CD4-positive, alpha-beta T cell treated with Interleukin-21 for 1 hour (primary cell): ENCODE measurements at places on chromosomes 7 and 10.

DNA sequence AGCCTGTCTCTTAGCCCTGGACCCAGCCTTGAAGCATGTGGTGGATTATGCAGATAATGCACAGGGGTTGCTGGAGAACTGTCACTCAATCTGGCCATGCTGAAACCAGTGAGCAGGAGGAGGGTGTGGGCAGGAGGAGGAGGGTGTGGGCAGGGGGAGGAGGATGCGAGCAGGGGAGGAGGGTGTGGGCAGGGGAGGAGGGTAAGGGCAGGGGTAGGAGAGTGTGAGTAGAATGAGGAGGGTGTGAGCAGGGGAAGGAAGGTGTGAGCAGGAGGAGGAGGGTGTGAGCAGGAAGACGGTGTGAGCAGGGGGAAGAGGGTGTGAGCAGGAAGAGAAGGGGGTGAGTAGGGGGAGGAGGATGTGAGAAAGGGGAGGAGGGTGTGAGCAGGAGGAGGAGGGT, 18.8 kb downstream of the CAMK2B start:
- no peak for DNase-seq

DNA sequence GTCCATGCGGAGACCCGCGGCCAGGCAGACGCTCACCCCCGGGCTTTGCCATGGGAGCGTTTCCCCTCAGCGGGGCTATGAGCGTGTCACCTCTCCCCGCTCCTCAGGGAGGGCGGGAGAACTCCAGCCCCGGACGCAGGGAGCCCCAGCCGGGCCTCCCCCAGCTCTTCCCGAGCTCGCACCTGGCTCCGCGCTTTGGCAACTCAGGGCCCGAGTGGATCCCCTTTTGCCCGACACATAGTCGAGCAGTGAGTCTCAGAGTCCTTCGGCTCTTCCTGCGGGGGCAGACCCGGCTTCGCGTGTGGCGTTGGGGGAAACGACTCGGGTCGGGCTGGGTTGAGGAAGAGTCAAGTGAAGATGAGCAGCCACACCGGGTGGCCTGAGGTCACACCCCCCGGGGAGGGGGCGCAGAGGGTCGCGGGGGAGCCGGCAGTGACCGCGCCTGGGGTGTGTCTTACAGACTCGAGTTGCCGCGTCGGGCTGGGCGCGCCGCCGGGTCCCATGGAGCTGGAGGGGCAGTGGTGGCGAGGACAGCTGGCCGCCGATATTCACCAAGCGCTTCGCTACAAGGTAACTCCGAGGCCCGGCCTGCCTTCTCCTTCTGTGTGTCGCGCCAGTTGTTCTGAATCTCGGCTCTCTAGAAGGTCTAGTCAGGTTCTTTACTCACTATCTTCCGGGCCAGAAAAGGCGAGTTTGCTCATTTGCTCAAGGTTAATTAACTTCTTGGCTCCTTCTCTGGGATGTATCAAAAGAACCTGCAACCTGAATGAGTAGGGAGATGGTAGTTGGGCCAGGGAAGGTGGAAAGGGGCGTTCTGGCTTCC, 721 bp downstream of the CCNJ start:
- DNase-seq = peak; percentile 31

DNA sequence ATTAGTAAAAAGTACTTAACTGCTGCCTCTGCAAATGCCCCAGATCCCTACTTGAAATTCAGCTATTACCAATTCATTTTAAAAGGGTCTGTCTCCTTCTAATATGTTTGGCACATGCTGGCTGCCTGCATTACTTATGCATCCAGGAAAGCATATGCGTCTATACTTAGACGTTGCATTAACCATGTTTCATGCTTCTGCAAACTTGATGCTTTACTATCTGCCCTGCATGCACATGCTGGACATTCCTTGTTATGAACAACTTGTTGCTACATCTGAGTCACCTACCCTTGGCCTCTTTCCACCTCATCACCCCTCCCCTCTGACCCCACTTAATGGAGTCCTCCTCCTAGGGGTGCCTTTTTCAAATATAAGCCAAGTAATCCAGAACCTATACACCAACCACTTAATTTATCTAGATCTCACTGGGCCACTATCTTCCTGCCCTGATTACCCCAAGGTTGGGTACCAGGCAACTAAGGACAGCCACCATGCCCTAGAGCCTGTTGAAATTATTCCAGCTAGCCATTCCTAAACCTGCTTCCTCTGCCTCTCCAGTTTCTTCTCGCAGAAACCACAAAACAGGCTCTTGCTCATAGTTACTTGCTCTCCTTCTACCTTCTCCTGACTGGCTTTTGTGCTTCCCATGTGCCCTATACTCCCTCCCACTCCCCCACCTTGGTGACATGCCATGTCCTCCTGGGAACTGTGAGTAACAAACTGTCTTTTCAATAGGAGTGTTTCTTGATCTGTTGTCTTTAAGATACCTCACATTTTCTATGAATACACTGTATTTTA, 1187.9 kb downstream of the REEP3 start:
- no peak for DNase-seq

DNA sequence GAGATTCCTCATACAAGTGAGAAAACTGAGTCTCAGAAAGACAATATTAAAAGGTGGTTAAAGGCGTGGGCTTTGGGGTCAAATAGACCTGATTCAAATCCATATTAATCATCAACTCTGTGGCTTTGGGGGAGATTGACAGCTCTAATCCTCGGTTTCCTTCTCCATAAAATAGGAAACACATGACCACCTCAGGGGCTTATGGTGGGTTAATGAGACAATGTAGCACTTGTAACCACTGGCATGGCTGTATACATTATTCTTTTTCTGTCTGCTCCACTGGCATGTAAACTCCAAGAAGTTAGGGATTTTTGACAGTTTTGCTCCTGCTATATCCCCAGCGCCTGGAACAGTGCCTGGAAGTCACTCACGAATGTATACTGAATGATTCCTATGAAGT, 120.8 kb upstream of the GAD2 start:
- no peak for DNase-seq

- DNase-seq = no peak
Observed at GRCh38 chr7:76050545-76050944, 2.6 kb downstream of the MDH2 start.

DNA sequence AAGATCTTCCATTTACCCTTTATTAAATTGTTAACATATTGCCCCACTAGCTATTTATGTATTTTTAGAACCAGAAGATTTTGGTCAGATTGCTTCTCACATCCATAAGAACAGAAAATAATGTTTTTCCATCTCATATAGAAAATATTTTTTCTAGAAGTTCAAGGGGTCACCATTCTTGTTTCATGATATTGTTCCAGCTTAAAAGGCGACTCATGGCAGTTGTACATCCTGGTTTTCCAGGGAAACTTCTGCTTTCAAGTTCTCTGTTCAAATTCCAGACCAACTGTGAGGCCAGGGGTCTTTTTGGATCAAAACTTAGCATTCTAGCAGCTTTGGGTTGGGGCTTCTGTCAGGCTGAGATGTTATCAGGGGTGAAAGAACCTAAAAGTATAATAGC, 84.4 kb downstream of the LRRC4 start:
- DNase-seq = no peak

DNA sequence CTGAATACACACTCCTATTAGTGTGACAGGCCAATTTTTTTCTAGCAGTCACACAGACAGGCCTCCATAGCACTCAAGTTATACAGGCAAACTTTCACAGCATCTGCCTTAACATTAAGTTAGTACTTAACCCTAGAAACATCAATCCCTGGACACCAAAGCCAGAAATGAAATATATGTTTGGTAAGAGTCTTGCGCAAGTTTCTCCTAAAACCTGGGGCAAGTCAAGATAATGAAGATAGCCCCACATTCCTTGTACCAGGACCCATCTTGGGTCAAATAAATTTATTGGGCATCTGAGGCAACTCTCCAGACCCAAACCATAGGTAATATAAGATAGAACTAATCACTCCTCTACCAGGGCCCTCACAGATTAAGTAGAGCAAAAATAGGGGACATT, 70.8 kb upstream of the ZNF92 start:
- DNase-seq = no peak

- DNase-seq = no peak
Observed at GRCh38 chr10:99548041-99548530, 15.3 kb downstream of the NKX2-3 start.

GRCh38 chr10:14601872-14602725, 172.6 kb downstream of the FAM107B start:
- peak; percentile 77 for DNase-seq

GRCh38 chr7:121039510-121039822, 51.0 kb downstream of the CPED1 start:
- no peak for DNase-seq

GRCh38 chr7:73613954-73614735, 10.2 kb downstream of the MLXIPL start:
- DNase-seq = no peak

GRCh38 chr10:48429309-48429708, 122.8 kb downstream of the MAPK8 start:
- DNase-seq = no peak

DNA sequence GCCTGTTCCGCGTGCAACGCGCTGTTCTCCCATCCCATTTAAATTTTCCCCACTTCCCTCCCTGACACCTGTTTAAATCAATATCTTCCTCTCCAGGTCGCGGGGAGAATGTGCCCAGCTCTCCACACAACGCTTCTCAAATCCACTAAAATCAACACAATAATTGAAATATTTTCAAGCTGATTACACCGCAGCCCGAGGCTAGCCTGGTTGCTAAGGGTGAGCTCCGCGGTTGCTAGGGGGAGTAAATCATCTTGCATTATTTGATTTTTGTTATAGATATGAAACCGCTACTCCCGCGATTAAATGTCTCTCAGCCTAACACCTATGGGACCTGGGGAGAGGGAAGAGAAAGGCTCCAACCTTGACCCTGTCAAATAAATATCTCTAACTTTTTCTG, 36.2 kb downstream of the UNCX start:
- no peak for DNase-seq

GRCh38 chr10:97129666-97130065, 56.1 kb downstream of the SLIT1 start:
- no peak for DNase-seq

DNA sequence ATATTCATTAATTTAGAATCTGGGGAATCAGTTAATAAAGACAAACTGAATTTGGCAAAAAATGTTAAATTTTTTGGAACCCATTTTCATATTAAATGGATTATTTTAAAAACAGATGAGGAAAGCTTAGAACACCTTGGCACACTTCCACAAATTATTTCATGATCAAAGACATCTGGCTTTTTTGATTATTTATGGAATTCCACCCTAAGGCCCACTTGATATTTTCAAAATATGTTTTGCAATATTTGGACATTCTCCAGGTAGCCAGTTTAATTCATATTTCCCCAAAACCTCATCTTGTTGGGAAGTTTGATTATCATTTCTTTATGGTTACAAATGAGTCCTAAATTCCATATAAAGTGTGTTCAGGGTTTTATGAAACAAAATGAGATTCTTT, 129.9 kb downstream of the DOCK4 start:
- no peak for DNase-seq

GRCh38 chr7:96330193-96330592, 8.3 kb upstream of the SLC25A13 start:
- DNase-seq = no peak

GRCh38 chr10:112695539-112695938, 248.5 kb downstream of the VTI1A start:
- no peak for DNase-seq

- no peak for DNase-seq
Observed at GRCh38 chr7:44912775-44913347, 27.5 kb upstream of the PURB start.

DNA sequence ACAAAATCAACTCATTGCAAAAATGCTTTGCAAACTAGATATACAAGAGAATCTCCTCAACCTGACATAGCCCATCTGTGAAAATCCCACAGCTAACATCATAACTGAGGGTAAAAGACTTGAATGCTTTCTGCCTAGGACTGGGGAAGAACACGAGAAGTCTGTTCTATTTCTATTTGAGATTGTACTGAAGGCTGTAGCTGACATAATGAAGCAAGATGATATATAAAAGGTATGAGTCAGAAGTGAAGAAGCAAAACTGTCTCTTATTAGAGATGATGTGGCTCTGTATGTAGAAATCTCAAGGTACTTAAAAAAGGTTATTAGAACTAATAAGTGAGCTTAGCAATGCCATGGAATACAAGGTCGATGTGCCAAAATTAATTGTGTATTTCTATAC, 639.9 kb upstream of the PFKP start:
- no peak for DNase-seq

- no peak for DNase-seq
Observed at GRCh38 chr7:24756545-24757352, 515 bp downstream of the GSDME start.

GRCh38 chr7:4713183-4713784, 31.2 kb downstream of the FOXK1 start:
- no peak for DNase-seq

- DNase-seq = peak; percentile 9
Observed at GRCh38 chr7:139827042-139827441, 2.0 kb upstream of the TBXAS1 start.

- no peak for DNase-seq
Observed at GRCh38 chr7:11758627-11759111, 73.3 kb downstream of the THSD7A start.

- DNase-seq = no peak
Observed at GRCh38 chr10:89309156-89310055, 7.6 kb downstream of the IFIT2 start.

DNA sequence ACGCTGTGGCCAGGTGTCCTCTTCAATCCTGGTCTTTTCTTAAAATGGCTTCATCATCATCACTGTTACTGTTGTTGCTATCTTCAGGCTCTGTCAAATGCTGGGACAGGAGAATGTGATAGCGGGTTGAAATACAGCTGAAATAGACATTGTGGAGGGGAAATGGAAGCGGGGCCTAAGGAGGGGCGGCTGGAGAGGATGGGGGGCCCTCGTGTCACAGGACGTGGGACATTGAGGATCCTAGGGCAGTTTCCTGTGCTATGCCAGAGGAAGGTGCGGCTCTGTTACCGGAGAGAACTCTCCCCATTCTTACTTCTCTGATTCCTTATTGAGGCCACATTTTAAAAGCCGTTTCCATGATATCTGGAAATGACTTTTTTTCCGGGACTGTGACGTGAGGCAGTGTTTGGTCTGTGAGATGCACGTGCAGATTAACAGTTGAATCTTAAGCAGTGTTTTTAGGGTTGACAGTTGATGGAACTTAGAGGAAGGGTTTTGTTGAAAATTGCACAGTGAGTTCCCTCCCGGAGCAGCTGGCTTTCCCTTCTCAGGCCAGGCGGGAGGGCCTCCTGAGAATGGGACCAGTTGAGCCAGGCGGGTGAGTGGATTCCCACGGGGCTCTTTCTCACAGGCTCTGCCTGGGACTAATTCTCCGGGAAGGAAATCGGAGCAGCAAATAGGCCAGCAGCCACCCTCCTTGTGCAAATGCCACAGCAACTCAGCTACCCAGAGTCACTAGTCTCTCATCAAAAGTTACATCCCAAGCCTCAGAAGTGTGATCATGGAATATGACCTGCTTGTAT, 125.2 kb downstream of the TACC2 start:
- no peak for DNase-seq

GRCh38 chr10:3091921-3092320, 24.6 kb downstream of the PFKP start:
- no peak for DNase-seq
